ENCODE measurements at places on chromosomes 3 and 15.

DNA sequence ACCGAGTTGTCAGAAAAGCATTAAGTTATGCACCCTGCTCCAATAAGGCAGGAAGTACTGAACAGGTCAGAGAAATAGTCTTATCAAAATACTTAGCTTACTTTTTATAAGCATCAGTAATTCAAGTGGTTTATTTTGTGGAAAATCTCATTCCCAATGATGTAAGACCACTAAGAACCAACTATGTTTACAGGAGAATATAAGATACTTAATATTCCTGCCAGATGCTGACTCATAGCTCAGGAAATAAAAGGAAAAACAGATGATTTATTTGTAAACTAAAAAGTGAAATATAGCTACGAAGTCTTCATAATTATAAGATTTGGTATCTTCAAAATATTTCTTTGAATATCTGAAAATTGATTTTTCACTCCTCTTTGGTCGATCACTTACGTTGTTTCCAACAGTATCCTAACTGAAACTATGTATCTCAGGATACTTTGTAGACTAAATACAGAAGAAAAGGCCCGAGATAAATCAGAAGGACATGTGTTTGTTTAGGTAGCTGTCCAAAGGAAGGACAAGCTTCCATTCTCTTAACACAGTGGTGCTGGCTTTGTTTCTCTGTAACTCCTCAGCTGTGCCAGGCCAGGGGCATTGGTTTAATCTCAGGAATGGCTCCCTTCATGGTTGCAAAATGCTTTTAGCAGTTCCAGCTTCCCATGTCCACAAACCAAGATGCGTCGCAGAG, 295.8 kb downstream of the GBE1 start:
- no peak for DNase-seq

- peak; percentile 13 for DNase-seq
These were observed 350.7 kb upstream of the AZI2 start for GRCh38 chr3:28699283-28699682.

DNA sequence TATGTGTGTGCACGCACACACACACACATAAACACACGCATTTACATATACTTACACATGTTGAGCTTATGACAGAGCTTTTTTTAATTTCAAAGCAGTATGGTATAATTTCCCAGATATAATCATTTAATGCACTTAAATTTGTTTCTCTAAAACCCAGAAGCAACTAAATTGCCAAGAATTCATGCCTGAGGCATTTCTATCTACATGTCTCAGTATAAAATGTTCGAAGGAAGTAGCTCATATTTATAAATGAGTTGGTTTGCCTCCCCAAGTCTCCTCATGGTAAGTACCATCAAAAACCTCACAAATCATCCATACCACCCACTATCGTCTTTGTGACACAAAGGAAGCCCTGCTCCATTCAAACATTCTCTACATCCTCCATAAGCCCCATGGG, 130.6 kb downstream of the RPL22L1 start:
- DNase-seq, result no peak

DNA sequence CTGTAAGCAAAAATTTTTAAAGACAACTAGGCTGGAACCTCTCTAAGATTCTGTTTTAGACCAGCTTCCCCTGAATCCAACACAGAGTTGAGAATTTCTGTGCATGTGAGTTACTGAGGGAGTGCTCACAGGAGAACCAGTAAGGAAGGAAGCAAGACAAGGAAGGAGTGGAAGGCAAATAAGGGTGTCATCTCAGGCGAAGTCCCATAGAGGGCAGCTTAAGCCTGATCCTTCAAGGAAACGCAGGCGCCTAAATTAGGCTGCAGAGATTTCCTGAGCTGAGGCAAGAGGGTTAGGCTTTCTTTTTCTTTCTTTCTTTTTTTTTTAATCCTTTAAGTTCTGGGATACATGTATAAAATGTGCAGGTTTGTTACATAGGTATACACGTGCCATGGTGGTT, 36.2 kb upstream of the COL6A6 start:
- peak; percentile 35 for DNase-seq

DNA sequence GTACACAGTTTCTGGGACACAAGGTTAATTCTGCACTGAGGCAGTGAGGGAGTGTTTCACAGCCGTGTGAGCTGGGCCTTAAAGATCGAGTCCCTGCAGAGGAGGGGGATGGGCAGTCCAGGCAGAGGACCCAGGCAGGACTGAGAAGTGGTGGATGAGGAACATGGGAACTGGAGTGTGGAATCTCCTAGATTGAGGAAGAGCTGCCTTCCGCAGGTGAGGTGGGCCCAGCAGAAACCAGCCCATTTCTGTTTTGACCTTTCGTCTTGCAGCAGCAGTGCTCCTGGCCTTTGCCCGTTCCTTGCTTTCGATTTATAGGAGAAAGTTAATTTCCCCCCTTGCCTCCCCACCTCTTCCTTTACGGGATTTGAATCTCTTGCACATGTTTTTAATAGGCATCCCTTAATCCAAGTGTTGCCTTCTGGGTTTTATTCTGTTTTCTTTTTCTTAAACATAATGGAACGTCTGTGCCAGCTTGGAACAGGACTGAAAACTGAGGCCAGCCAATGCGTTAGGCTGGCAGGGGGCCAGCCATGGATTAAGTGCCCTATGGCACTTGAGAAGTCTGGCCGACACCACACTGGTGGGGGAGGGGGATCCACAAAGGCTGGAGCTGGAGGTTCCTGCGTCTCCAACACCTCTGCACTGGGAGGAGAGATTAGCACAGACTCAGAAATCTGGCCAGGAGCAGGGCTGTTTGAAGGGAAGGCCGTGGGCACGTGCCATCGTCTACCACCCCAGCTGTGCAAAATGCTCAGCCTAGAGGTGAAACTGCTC, 78.1 kb downstream of the AAGAB start:
- no peak for DNase-seq

DNA sequence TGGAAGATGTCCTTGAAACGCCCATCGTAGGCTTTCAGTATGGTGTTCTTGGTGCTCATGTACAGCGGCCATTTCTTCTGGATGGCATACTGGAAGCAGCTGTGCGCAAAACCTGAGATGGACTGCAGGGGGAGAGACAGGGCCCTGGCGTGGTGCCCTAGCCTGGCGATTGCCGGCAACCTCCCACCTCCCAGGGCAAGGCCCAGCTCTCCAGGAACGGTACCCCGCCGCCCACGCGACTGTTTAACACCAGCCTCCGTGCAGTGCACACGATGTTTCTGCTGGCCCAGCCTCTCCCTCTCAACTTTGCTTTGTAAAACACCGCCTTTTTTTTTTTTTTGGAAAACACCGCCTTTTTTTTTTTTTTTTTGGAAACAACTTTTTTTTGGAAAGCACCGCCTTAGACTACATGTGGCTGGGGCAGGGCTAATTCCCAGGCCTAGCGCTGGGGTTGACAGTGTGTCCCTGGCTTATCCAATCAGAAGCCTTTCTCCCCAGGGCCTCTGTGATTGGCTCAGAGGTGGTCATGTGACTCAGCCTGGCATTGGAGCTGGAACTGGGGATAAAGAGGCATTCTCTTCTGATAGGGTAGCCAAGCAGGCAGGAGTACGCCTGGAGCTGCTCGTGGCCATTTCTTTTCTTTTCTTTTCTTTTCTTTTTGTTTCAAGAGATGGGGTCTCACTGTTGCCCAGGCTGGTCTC, 14.7 kb downstream of the IDH2 start:
- DNase-seq, result peak; percentile 43
